HuH-7.5 (cell line): ENCODE measurements at places on chromosomes 13 and 19.

DNA sequence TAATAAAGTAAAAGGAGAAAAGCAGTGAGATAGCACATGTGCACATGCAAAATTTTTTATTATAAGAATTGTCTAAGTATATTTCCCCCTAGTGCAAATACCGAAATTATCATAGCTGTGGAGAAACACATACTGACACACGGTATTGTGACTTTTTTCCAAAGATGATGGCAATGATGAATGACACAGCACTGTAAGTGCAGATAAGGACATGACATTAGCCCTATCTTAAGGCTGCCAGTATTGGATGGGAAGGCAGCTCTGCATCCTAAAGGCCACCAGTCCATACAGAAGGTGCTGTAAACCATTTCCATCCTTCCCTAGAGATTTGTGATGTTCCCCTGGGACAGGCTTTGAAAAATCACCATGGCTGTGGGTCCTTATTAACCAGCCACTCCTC is 11.5 kb upstream of the MICU2 start:
- no peak for DNase-seq

DNA sequence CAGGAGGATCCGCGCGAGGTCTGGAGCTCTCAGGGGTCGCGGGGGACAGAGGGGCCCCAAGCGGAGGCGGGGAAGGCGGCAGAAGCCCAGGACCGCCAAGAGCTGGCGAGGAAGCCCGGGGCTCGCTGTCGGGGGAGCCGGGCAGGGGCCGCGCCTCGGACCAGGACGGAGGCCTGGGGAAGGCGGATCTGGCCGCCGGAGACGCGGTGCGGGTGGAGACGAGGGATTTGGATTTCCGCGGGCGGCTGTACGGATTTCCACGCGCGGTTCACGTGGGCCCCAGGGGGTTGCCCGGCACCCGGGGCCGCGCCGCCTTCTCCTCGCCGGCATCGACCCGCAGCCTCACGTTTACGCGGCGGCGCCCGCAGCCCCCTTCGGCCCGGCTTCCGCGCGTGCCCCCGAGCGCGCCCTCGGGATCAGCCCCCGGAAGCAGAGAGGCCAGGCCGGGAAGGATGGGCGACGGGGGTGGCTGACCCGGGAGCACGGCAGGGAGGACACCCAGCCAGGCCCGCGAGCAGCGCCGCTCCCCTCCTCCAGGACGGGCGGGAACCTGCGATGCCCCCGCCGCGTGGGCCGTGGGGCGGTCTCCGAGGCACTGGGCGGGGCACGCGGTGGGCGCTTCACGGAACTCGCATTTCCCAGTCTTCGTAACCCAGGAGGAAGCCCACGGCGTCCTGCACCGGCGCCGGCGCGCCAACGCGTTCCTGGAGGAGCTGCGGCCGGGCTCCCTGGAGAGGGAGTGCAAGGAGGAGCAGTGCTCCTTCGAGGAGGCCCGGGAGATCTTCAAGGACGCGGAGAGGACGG is 4.7 kb downstream of the F7 start:
- DNase-seq: no peak

- DNase-seq: no peak
Measured at GRCh38 chr13:41930154-41930553, 30.8 kb downstream of the VWA8 start.

DNA sequence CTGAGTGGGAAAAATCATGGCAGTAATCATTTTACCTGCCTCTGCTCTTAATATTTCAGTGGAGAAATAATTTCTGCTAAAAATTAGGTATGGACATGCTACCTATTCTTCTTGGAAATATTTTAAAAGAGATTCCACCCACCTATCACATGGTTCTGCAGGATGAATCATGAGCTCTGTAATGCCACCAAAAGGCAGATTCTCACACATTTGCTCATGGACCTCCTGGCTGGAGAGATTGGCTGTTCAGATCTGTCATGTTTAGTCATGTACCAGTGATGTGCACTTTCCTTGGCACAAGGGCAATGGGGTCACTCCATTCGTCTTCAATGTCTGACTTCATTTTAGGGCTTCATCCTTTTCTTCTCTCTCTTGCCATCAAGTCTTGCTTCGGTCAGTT is 101.8 kb upstream of the MBNL2 start:
- no peak for DNase-seq

GRCh38 chr19:8655340-8655709 is 24.9 kb downstream of the NFILZ start:
- no peak for DNase-seq

- no peak for DNase-seq
Measured at GRCh38 chr13:113648216-113648610, 9.8 kb downstream of the ATP4B start.
